Urinary bladder (tissue), 4 donors: ENCODE measurements at places on chromosomes 13 and 19. TPM values are rescaled to one million over a fixed set of nuclear protein-coding genes. Genes with fewer than 3 reads are reported as not detected.

The PSG4 gene
- not detected for polyA plus RNA-seq

The ZNF541 gene
- 0.25 TPM for polyA plus RNA-seq

The DIAPH3 gene
- 0.18 TPM for polyA plus RNA-seq

The KLF5 gene
- polyA plus RNA-seq = 19.6 TPM

The OR7G2 gene
- polyA plus RNA-seq = not detected

The ZNF99 gene
- 0.05 TPM for polyA plus RNA-seq

The S1PR5 gene
- 1.8 TPM for polyA plus RNA-seq

The KCNC3 gene
- polyA plus RNA-seq = 0.52 TPM

The CGB2 gene
- not detected for polyA plus RNA-seq
